ENCODE measurements at places on chromosomes 2 and 18.

DNA sequence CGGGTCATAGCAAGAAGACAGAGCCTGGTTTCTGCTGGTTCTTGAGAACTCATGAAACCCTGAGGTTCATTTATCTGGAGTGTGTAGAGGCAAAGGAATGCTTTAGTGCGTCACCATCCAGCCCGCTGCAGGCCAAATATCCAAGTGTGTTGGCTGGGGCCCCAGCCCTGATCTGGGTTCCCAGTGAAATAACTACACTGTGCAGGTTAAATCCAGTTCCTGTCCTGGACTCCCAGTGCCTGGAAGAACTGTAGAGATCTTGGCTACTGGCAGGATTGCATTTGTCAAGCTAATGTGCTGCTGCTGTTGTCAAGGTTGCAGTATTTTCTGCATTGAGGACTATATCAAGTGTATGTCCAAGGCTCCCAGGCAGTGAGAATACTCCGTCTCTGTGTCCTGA lies 89.9 kb downstream of the MAPK4 start:
- peak; percentile 22 for DNase-seq

- no peak for DNase-seq
These were observed 130.8 kb downstream of the UPP2 start for GRCh38 chr2:158232476-158232875.

GRCh38 chr2:216275890-216276289 lies 96.4 kb downstream of the MARCHF4 start:
- no peak for DNase-seq

DNA sequence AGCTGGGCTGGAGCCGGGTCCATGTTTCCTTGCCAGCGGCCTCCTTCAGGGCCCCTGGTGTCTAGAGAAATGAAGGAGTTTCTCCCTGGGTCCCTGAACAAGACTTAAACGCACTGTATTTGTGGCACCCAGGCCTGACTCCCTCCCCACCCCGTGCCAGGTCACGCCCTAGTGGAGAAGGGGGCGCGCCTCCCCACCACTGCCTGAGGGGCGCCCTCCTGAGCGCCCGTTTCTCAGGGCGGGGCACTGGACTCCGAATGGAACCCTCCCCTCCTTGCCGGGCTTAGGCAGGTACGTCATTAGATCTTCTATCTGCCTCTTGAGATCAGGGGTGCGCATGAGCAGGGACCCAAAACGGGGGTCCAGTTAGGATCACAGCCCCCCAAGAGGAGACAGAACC lies 16.3 kb downstream of the ODC1 start:
- DNase-seq = no peak

- DNase-seq = no peak
These were observed 112.9 kb upstream of the TTC27 start for GRCh38 chr2:32514946-32515345.

DNA sequence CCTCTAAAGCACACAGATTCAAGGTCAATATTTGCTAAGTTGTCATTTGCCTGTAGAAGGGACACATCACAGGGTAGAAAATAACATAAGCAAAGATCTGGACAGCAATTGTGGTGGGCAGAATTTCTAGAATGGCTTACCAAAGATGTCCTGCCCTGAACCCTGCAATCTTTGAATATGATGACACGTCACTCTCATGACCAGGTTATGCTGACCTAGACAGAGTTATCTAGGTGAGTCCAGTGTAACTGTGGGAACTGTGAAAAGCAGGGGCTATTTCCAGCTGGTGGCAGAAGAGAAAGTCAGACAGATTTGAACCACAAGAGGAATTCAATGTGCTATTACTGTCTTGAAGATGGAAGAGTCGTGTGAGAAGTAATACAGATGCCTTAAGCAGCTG lies 112.3 kb upstream of the CNGA3 start:
- DNase-seq = no peak

DNA sequence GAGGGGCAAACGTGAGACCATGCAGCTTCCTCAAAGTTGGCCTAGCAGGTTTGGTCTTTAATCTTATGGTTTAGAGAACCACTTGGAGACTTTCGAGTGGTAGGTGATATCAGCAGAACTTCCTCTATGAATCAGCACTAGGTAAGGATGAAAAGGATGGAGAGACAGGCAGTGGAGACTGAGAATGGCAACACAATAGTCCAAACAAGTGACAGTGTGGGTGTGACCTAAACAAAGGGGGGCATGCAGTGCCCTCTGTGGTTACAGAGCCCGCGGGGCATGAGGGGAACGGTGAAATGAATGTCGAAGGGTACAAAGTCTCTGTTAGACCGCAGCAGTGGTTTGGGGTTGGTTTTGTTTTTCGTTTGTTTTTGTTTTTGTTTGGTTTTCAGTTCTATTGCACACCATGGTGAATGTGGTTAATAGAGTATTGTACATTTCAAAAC lies 143.9 kb downstream of the L3MBTL4 start:
- no peak for DNase-seq

GRCh38 chr2:76446872-76447271 lies 736.2 kb upstream of the GCFC2 start:
- no peak for DNase-seq

DNA sequence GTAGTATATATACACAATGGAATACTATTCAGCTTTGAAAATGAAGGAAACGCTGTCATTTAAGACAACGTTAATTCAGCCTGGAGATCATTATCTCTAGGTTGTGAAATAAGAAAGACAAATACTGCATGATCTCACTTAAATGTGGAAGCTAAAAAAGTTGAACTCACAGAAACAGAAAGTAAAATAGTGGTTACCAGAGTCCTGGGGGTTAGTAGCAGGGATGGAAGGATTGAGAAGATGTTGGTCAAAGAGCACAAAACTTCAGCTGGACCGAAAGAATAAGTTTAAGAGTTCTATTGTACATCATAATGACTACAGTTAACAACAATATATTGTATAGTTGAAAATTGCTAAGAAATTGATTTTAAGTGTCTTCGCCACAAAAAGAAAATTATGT lies 670.3 kb downstream of the NR4A2 start:
- DNase-seq = no peak

- no peak for DNase-seq
These were observed 622.6 kb downstream of the LRP1B start for GRCh38 chr2:141508086-141508752.

DNA sequence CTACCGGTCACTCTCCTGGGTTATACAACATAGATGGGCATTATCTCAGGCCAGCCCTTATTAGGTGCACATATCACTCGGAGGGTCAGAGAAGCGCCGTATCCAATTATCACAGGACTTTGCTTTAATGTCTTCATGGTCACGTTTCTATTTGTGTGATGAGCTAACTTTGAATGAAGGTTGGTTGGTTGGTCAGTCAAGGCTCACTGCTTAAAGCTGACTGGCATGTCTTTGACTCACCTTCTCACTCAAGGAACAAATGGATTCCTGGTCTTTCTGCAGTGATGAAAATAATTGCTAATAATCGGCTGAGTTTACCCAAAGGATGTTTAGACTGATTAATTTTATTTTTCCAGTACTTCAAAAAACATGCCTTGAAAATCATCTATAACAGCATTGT lies 39.7 kb downstream of the COLEC12 start:
- DNase-seq = no peak

GRCh38 chr18:57687970-57688369 lies 66.3 kb upstream of the NARS1 start:
- no peak for DNase-seq

GRCh38 chr2:222993920-222994650 lies 57.9 kb upstream of the KCNE4 start:
- DNase-seq = peak; percentile 53

GRCh38 chr18:32366586-32367538 lies 103.8 kb downstream of the GAREM1 start:
- no peak for DNase-seq

GRCh38 chr2:58073751-58074150 lies 27.1 kb downstream of the VRK2 start:
- DNase-seq = no peak

DNA sequence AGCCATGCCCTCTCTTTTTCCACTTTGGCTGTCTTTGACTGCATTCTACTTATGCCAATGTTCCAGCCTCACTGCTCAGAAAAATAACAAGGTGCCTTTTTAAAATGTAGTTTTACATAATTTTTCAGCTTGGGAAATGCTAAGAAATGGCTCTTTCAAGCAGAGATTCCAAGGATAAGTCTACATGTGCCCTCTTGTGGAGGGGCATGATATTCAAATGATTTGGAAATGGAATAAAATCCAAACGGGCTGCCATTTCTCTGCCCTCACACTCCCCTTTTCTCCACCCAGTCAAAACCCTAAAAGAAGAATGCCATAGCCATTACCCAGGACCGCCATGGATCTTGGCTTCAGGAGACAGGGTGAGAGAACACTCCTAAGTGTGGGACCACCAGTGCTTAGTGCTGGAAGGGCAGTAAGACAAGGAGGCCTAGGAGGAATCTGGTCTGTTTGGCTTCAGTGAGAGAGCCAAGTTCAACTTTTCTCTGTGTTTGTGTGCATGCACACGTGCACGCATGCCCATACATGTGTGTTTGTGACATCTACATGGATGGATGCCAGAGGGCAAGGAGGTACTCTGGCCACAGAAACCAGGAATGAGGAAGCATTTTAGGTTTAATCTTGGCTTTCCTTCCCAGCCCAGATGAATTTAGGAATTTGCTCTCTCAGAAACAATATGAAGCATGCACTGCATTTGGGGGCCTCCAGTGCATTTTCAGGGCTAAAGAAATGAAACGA lies 174.0 kb upstream of the SLC14A2 start:
- no peak for DNase-seq

DNA sequence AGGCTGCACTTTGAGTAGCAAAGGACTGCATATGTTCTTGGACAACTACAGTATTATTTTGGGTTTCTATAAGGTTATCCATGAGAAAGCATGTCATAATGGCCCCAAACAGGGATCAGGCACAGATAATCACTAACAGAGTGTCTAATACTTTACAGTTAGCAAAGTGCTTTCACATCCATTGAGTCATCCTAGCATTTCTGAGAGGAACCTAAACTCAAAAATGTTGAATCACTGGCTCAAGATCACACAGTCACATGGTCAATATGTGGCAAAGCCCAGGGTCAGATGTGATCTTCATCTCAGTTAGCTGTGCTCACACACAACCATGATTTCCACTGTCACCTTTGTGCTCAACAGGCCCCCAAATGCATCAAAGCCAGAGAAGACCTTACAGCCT lies 156.1 kb upstream of the VRK2 start:
- DNase-seq = no peak

GRCh38 chr2:72936660-72937355 lies 19.5 kb downstream of the EMX1 start:
- no peak for DNase-seq
